GOT3 (cell line): ENCODE measurements at places on chromosomes 4 and X.

DNA sequence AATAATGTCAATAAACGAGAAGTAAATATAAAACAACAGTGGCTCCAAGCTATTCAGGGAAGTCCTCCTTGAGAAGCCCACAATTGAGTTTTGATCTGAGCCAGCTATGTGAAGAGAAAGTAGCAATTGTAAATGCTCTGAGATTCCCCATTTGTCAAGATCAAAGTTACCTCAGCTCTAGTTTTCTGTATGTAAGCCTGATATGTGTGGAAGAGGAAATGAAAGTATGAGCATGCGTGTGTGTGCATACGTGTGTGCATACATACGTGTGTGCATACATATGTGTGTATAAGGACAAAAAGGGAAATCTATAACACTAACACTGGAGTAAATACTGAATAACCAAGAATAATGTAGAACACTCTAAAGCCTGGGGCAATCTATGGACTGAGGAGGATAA lies 130.3 kb downstream of the SCFD2 start:
- DNase-seq, result no peak

DNA sequence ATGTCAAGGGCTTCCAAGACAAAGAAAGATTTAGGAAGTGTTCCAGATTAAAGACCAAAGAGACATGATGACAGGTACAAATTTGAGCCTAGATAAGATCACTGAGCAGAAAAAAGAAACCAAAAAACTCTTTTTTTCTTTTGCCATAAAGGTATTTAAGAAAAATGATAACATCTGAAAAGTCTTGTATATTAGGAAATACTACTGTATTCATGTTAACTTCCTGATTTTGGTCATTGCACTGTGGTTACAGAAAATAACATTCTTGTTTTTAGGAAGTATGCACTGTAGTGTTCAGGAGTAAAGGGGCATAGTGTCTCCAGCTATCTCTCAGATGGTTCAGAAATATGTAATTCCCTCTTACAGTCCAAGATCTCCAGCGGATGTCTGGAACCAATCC lies 37.1 kb downstream of the RWDD4 start:
- no peak for DNase-seq

DNA sequence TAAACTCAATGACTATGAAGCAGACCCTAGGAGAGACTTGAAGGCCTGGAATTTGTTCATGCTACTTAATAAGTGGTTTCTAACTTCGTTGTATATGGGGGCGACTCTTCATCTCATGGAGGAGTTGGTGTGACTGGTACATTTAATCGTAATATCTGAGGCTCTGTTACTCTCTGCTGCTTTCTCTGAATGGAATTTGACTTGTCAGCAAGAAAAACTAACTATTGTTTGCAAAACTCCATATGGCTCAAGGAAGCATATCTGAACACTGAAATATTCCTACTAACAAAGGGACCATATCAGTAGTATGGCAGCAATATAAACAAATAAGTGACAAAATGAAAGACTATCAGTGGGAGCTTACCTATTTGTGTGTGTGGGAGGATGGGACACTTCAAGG lies 132.0 kb upstream of the RPS6KA6 start:
- DNase-seq, result no peak

GRCh38 chrX:123994730-123995129 lies 33.2 kb downstream of the STAG2 start:
- no peak for DNase-seq

DNA sequence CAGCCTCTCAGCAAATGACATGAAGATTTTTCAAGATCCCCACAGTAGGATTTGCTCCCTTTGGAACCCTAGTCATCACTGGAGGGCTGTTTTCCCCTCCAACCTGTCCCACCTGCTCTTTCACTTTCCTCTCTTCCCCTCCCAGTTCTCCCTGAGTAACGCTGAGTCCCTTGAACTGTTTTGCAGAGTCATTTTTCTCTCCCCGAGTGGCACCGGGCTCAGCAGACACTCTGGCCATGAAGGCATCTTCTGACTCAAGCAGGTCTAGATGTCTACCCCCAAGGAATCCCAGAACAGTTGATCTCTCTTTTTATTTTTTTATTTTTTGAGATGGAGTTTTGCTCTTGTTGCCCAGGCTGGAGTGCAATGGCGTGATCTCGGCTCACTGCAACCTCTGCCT lies 52.2 kb downstream of the HTRA3 start:
- DNase-seq, result no peak

DNA sequence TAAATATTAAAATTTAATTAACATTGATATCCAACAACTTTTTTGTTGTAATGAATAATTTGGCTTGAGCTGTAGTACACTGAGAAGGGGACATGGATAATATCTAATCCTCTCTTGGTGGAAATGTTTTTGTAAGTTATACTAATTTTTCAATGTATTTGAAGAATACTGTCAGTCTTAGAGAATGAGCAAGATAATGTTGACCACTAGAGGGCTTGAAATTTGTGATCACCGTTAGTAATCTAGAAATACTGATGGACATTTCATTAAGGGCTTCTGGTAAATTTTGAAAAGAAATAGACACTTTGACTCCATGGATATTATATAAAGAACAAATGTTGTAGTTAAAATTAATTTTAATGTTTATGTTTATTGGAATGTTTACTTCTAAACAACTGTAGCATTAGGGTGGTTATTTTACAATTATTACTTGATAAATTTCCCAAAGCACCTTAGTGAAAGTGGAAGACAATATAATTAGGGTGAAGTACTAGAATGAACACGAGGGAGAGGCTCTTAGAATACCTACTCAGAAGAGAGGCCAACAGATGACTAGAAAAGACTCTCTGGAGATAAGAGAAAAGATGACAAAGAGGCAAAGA lies 20.0 kb upstream of the CAMK2D start:
- DNase-seq, result no peak

GRCh38 chr4:3461515-3462291 lies 1.4 kb upstream of the DOK7 start:
- DNase-seq, result no peak
